ENCODE measurements at places on chromosomes 4 and X.

DNA sequence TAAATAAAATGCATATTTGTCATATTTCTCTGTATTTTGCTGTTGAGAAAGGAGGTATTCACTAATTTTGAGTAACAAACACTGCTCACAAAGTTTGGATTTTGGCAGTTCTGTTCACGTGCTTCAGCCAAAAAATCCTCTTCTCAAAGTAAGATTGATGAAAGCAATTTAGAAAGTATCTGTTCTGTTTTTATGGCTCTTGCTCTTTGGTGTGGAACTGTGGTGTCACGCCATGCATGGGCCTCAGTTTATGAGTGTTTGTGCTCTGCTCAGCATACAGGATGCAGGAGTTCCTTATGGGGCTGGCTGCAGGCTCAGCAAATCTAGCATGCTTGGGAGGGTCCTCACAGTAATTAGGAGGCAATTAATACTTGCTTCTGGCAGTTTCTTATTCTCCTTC, 3.3 kb downstream of the HTT start:
- no peak for DNase-seq

DNA sequence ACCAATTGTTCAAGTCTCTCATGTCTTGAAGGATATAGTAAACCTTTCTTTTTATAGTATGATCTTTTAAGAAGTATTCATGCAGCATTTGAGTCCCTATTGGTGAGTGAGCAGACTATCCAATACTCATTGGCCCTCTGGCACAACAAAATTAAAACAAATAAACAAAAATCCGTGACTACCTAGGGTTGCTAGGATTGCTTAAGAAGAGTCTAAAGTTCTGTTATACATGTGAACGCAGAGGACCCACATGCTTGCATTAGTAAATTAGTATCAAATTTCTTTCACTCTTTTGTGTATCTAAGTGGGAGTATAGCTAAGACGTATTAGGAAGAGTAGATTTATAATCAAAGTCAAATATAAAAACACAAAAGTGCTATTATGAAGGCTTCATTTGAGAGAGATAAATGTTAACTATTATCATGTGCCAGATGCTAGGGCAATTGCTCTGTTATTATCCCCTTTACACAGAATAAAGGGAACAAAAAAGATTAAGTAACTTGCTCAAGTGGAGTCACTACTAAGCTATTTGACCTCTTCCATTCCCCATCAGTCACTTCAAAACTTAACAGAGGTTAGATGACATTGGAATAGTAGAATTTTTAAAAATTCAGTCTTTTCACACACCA, 29.2 kb upstream of the LARP1B start:
- DNase-seq = no peak

GRCh38 chr4:113682730-113683537, 78.6 kb downstream of the CAMK2D start:
- peak; percentile 28 for DNase-seq

GRCh38 chrX:70336767-70337166, 46.9 kb downstream of the KIF4A start:
- DNase-seq = no peak

Measured in activated T-helper 1 cell treated with Interleukin-2 at 50 U/mL for 16 hours (primary cell).